ENCODE measurements at places on chromosomes 1 and 21. TPM values are rescaled to one million over a fixed set of nuclear protein-coding genes. Genes with fewer than 3 reads are reported as not detected.

- DNase-seq, result no peak
Observed at GRCh38 chr21:33362044-33362555, 37.3 kb downstream of the IFNAR1 start.

IGSF3 gene
- 41.8 TPM for total RNA-seq

GRCh38 chr1:164559342-164560051 is 513 bp downstream of the PBX1 start:
- peak; percentile 2 for DNase-seq

DNA sequence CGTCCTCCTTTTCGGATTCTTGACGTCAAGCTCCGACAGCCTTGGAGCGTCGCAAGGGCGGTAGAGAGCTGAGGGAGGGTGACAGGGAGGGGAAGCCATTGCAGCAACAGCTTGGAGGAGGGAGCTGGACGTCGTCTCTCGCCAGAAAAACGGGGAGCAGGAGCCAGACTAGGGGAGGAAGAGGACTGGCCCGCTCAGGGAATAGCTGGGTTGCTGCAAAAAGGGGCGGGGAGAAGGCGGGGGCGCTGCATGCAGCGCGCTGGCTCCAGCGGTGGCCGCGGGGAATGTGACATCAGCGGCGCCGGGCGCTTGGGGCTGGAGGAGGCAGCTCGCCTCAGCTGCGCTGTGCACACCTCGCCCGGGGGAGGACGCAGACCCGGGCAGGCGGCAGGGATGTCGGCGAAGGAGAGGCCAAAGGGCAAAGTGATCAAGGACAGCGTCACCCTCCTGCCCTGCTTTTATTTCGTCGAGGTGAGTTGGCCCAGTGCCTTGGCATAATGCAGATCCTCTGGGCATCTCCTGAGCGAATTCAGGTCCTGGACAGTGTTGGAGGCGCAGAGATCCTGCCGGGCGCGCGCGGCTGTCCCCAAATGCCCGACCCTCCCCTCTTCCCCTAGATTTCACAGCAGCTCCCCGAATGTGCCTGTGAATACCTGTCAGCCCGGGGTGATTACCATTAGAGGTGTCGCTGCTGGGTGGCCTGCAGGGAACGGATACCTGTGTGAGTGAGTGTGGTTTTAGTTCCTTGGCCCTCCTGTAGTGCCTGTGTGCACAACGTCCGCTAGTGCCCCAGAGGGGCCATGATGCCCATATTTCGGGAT is at the start of gene PLPPR4:
Gene PLPPR4 (plus strand): TSS at position 292 of the 821 bp plus-strand sequence. CDS start 102 bp downstream, at position 394.
- peak; percentile 17 for DNase-seq

DNA sequence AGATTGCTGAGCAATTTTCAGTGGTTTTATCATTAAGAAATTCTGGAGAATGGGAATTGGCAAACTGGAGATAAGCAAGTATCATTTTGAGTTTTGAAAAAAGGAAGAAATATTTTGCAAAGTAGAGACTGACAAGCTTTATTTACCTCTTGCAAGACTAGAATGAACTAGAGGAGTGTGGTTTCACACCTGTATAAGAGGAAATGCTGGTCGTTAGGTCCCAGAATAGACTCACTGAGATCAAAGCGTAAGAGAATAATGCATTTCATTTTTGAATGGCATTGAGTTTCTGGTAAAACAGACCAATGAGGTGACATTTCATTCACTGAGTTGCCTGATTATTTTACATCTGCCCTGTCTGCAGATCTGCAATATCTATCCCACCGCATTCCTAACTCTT is 308.1 kb downstream of the ADGRL2 start:
- DNase-seq, result no peak

- DNase-seq, result no peak
Observed at GRCh38 chr1:201469645-201470074, 672 bp upstream of the PHLDA3 start.

DNA sequence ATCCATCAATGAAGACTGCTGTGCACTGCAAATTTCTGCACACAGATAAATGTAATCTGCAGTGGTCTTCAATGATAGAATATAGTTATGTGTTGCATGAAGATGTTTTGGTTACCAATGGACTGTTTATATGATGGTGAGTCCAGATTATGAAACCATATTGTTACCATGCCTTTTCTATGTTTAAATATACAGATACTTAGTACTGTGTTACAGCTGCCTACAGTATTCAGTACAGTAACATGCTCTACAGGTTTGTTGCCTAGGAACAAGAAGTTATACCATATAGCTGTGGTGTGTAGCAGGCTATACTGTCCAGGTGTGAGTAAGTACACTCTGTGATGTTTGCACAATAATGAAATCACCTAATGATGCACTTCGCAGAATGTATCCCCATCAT is 40.8 kb downstream of the SORT1 start:
- no peak for DNase-seq

- no peak for DNase-seq
Observed at GRCh38 chr1:227785094-227785804, 30.2 kb upstream of the PRSS38 start.

DNA sequence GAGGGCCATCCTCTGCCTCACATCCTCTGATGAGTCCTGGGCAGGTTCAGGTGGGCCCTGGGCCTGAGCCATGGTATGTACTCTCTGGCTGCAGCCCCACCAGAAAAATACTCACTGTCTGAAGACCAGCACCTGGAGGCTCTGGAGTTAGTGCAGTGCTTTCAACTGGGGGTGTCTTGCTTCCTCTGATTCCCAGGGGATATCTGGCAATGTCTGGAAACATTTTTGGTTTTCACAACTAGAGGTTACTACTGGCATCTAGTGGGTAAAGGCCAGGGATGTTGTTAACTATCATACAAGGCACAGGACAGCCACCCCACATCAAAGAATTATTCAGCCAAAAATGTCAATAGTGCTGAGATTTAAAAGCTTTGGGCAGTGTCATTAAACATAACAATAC is 152.7 kb downstream of the HIVEP3 start:
- DNase-seq, result no peak
